Memory B cell (primary cell): ENCODE measurements at places on chromosomes 12 and 14.

GRCh38 chr12:52637299-52637698, 14.7 kb downstream of the KRT2 start:
- DNase-seq, result no peak

DNA sequence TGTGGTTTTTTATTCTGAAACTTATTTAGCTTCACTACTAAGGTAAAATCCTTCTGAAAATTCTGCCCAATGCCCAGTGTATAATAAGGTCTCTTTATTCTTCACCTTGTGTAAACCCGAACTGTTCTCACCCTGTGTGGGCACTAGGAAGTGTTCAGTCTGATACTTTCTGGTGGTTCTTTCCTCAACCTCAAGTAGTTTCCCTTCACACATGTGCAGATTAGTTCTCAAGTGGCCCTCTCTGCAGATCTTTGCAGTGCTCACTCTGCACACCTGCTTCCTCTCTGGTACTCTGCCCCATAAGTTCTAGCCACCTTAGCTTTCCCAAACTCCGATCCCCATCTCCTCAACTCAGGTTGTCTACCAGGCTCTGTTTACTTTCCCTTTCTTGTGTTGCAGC, 61.6 kb downstream of the RAD51B start:
- DNase-seq, result no peak

- DNase-seq, result no peak
These were observed 75.0 kb upstream of the MAP1LC3B2 start for GRCh38 chr12:116483959-116484750.

- DNase-seq, result no peak
These were observed 35.0 kb upstream of the KCNA5 start for GRCh38 chr12:5008661-5009060.

- no peak for DNase-seq
These were observed 23.8 kb downstream of the ANO2 start for GRCh38 chr12:5921027-5921909.

- no peak for DNase-seq
These were observed 4.8 kb upstream of the AEBP2 start for GRCh38 chr12:19434538-19434937.

- DNase-seq, result no peak
These were observed 68.9 kb upstream of the CISTR start for GRCh38 chr12:53820514-53821306.

- no peak for DNase-seq
These were observed 26.8 kb downstream of the PLBD1 start for GRCh38 chr12:14540801-14541462.

DNA sequence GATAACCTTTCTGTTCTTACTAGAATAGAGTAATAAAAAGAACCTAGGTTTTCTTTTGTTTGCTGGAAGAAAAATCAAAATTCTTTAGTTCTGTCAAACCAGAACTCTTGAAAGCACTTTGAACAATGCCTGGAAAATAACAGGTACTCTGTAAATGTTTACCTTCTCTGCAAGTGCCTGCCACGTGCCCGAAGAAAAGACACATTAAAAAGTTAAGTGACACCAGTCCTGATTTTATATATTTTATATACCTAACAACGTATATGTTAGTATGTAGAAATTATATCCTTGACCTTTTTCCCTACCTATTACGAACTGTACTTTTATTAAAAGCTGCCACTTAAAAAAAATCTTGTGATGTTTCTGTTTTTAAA, 976 bp downstream of the THAP2 start:
- no peak for DNase-seq

DNA sequence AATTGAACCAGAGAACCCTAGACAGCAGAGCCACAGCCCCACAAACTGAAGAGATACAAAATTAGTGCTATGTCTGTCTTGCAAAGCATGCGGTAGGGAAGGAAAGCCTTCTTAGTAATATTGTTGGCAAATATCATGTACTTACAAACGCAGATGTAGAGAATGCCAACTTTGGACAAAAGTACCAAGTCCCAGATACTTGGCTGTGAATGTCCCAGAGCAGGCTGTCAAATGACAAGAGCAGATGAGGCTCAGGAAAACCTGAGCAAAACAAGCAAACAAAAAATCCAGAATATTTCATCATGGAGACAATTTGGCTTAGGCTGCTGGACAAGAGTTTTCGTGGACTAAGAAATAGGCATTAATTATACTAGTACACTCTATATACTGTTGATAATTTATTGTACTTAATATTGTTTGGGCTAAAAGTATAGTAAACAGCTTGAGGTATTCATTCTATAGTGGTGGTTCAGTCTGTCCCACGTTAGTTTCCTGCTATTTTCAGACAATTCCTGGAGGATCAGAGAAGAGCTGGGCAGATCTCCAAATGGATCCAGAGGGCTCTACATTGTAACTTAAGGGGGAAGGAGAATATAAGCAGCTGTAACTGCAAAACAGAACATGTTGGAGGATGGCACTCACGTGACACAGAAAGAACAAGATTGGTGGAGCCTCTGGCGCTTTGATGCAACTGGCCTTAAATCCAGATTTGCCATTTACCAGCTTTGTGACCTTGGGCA, 329.8 kb downstream of the ATP23 start:
- DNase-seq, result no peak

DNA sequence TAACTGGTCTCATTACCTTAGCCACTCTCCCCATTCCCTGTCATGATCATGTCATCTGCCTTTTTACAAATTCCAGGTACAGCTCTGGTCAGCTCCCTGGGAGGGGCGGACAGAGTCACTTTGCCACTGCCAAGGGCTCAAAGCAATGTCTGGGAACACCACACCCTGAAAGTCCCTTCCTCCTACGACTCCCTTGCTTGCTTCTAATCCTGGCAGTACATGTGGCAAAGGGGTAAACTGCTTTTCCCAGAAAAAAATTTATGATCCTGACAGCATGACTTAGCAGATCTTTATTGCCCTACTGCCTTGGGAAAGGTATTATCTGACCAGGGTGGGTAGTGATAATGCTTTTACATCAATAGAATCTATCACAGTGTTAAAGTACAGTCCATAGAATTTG, 376.0 kb upstream of the PDE3A start:
- DNase-seq, result no peak

DNA sequence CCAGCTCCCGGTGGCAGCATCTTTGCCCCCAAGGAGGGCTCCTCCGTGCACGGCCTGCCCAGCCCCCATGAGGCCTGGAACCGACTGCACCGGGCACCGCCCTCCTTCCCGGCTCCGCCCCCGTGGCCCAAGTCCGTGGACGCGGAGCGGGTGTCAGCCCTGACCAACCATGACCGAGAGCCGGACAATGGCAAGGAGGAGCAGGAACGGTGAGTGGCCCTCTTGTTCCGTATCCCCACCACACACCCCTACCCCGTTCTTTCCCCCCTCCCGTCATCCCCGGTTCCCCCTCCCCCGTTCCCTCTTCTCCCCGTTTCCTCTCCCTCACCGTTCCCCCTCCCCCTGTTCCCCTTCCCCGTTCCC, 28.3 kb downstream of the LRCOL1 start:
- DNase-seq, result no peak

DNA sequence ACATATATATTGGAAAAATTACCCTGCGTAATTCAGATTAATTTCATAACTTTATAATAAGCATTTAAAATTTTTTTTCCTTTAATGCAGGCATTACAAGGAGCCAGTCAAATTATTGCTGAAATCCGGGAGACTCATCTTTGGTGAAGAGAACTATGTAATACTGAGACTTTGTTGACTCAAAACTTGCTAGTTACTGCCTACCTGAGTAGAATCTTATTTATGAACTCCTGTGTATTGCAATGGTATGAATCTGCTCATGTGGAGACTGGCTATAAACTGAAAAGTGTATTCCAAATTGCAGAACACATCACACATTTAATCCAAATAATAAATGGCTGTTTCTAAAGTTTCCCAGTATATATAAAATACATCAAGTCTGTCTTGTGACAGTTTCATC, 12.4 kb downstream of the YARS2 start:
- DNase-seq, result no peak

- DNase-seq, result no peak
These were observed 56.2 kb downstream of the DUSP16 start for GRCh38 chr12:12506496-12506890.

- no peak for DNase-seq
These were observed 34.4 kb downstream of the TTC7B start for GRCh38 chr14:90781876-90782275.

DNA sequence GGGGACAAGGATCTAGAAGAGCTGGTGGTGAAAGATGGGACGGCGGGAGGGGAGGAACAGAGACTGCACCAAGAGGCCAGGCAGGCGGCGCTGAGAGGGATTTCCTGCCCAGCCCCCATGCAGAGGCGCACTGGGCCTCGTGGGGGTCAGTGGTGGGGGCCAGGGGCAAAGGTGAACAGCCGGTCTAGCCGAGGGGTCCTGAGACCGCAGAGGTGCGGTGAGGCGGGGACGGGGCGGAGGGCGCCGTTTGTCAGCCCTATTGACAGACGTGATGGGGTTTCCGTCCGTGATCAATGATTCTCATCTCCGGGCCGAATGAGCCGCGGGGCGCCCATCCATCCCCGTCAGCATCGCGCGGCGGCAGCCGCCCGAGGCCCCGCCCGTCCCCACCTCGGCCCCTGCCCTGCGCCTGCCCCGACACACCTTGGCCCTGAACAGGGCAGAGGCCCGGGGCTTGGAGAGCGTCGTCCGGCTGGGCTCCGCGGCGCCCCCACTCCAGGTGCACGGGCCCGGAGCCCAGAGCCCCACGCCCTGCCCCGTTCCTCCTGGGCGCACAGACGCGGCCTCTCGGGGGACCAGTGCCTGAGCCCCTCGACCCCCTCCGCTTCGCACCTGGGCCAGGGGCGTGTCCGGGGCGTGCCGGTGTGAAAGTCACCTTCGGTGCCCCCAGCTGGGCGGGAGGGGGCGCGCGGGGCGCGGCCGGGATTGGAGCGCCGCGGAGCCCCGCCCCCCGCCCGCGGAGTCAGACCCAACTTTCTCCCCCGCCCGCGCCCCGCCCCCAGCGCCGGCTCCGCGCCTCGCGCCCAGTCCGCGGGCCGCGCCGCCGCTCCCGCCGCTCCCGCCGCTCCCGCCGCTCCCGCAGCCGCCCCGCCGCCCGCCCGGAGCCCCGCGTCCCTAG, at the start of gene NXPH4:
Gene NXPH4, plus strand, starts transcription at position 781 of the 898 bp plus-strand sequence. CDS start 176 bp downstream, outside the sequence.
- DNase-seq, result peak; percentile 66

- DNase-seq, result no peak
These were observed at the start of gene DPPA3 for GRCh38 chr12:7711133-7711532. Gene DPPA3, plus strand, starts transcription at chr12:7711433. Its CDS starts 138 bp downstream, at chr12:7711571.

DNA sequence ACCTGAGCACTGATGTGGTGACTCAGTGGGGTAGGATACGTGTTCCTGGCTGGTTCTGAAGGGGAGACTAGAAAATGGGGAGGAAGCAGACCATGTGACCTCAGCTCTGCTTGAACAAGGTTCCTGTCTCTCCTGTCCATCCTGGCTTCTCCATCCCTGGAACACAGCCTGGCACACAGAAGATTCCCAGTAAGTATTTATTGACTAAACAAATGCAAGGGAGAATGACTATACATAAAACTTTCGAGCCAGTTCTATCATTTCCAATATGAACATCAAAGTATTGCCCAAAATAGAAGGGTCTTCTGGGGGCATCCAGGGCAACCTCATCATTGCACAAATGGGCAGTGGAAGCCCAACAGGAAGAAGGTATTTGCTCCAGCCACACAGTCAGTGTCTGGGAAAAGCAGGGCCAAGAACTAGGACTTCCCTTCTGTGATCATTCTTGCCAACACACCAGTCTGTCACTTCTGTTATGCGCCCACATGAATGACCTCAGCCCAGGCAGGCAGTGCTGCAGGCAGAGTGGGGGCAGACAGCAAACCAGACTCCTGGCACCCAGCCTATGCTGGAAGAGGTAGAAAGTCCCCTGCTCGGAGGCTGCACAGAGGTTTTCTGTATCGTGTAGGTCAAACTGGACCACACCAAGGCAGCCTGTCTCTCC, 5.6 kb upstream of the SERPINA9 start:
- no peak for DNase-seq

- no peak for DNase-seq
These were observed 568.5 kb downstream of the AACS start for GRCh38 chr12:125633686-125634085.

DNA sequence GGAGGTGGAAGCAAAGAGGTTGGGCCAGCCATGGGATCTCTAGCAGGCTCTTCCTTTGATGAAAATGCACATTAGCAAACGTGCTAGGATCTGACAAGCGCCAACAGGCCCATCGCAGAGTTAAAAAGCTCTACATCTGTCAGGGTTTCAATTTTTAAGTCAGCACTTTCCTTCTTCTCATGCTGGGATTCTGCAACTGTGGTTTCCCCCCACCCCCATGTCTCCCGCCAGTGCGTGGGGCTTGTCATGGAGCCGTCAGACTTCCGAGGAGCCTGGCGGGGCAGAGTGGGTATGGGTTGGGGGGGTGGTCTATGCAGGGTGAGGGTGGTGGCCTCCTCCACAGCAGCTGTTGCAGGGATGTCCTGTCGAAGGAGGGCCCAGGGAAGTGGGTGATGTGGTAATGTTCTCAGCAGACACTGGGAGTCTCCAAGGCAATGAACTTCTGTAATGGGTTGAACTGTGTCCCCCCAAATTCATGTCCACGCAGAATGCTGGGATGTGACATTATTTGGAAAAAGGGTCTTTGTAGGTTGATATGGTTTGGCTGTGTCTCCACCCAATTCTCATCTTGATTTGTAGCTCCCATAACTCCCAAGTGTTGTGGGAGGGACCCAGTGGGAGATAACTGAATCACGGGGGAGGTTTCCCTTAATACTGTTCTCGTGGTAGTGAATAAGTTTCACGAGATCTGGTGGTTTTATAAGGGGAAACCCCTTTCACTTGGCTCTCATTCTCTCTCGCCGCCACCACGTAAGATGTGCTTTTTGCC, 115.2 kb upstream of the MAP1LC3B2 start:
- DNase-seq, result no peak

GRCh38 chr12:14773685-14774073, 29.6 kb downstream of the WBP11 start:
- DNase-seq, result no peak

DNA sequence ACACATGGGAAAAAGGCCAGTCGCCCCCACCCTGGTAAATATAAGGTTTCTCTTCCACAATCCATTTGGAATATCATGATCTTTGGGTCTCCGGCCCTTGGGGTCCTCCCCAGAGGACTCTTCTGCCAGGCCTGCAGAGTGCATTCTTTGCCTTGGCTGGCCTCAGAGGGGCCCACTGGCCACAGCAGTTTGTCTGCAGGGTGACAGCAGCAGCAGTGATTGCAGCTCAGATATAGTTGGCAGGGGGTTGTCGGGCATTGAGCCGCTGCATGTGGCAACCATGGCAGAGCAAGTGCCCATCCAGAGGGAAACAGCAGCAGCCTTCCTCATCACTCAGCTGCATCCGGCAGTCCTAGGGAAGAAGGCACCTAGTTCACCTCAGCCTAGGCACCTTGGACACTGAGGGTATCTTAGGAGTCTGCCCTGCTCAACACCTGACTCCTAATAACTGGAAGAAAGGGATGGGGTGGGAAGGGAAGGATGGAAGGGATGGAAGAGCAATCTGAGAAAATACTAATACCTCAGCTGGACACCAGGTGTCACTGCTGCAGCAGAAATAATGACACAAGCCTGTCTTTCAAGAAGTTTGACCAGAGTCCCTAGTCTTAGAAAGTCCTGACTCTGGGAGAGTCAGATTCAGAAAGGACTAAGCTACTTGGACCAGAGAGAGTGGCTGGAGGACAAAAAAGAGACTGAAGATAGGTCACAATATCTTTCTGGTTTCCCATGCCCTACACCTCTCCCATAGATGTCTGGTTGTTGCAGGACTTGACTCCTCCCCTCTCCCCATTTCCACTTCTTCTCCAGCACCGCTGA, 8.9 kb downstream of the AJUBA start:
- DNase-seq, result peak; percentile 32

- no peak for DNase-seq
These were observed 962.8 kb downstream of the GALC start for GRCh38 chr14:87030197-87030596.

- DNase-seq, result no peak
These were observed 1.2 kb downstream of the KRT3 start for GRCh38 chr12:52794479-52795331.
